Vagina (tissue), 2 donors: ENCODE measurements at places on chromosomes 4 and X.
A peak's percentile ranks its signal among the peaks of the same experiment; 100 is the strongest.

DNA sequence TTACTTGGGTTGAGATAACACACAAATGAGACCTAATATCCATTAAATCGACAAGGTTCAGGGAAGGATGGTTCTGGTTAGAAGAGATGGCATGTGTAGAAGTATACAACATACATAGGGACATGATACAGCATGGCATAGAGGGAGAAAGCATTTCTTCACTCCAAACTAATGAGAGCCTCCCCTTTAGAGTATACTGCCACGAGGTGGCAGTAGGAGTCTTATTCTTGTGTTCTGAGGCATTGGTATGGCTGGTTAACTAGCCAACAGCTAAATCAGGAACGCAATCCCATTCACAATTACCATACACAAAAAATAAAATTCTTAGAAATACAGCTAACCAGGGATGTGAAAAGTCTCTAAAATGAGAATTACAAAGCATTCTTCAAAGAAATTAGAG lies 29.1 kb upstream of the TRO start:
- DNase-seq: no peak

GRCh38 chr4:139645458-139645857 lies 20.2 kb upstream of the MGST2 start:
- DNase-seq: no peak

GRCh38 chrX:8907688-8908087 lies 106.5 kb upstream of the FAM9A start:
- DNase-seq: no peak

- no peak for DNase-seq
Measured at GRCh38 chrX:56279863-56280262, 47.7 kb downstream of the KLF8 start.

GRCh38 chr4:89121387-89122068 lies 10.2 kb downstream of the TIGD2 start:
- DNase-seq: no peak

- no peak for DNase-seq
Measured at GRCh38 chrX:17594693-17595092, 142.6 kb upstream of the SCML1 start.

- peak; percentile 29 for DNase-seq
Measured at GRCh38 chrX:2819345-2820135, 9.2 kb upstream of the GYG2 start.

GRCh38 chr4:172103456-172103855 lies 290.3 kb downstream of the GALNTL6 start:
- no peak for DNase-seq

- no peak for DNase-seq
Measured at GRCh38 chrX:149799938-149800337, 18.2 kb downstream of the MAGEA9 start.

GRCh38 chrX:67351411-67351810 lies 192.4 kb upstream of the AR start:
- no peak for DNase-seq
